ENCODE measurements at places on chromosomes 5 and 9.

GRCh38 chr9:121196389-121196788, 5.3 kb downstream of the RAB14 start:
- DNase-seq: no peak

- DNase-seq: no peak
Observed at GRCh38 chr5:53023969-53024368, 34.8 kb downstream of the ITGA2 start.

- no peak for DNase-seq
Observed at GRCh38 chr5:91848453-91848852, 465.3 kb upstream of the ARRDC3 start.

DNA sequence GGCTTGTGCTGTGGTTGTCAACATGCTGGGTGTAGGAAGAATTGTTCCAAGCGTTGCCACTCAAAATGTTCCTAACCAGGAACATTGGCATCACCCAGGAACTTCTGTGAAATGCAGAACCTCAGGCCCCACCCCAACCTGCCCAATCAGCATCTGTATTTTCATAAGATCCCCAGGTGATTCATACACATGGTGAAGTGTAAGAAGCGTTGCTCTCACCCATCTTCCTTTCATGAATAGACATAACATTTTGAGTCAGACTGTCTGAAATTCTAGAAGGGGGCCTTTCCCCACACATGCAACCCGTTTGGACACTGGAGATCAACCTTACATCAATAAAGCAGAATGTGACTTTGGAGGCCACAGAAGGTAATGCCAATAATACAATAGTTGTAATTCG, 9.3 kb upstream of the AFAP1L1 start:
- no peak for DNase-seq

DNA sequence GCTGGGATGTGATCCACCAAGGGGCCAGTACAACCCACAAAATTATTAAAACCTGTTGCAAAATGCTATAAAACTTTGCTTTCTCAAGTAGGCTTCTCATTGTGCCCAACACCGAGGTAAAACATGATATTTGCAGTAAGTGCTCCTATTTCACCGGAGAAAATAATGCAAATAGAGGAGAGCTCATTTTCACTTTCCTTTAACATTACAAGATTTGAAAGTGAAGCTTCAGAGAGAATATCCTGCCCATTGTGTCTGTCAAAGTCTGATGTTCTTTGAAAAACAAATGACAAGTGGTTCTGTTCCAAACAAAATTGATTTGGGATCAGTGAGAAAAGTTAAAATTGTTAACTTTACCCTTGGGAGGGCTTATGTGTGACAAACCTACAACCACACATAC, 287.1 kb downstream of the KCNN2 start:
- no peak for DNase-seq

DNA sequence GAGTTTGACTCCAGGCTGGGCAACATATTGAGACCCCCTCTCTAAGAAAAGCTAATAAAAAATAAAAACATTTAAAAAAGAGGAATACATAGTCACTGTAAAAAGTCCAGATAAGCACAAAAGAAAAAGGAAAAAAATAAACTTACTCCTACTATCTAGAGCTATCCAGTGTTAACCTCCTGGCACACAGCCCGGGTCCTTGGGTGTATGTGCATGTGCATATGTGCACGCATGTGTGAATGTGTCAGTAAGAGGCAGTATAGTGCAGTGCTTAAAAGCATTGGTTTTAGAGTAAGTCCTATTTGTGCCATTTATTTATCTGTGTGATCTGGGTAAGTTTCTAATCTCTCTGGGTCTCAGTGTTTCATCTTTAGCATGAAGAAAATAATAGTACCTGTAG, 26.7 kb downstream of the FAM219A start:
- no peak for DNase-seq

DNA sequence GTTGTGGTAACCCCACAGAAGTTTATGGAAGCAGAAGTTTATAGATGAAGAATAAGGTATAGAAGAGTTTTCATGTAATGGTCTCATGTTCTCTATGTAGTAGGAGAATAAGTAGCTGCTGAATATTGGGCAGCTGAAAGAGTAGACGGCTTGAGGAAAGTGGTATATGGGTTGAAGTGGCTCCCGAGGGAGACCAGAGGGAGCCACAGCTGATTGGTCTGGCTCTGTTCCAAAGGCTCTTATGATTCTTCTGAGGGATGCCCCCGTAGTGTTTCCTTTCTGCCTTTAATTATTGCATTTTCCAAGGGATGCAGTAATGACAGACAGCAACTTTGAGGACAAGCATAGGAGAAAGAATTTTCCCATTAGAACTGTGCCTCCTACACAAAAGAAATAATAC, 30.1 kb upstream of the TENT2 start:
- no peak for DNase-seq

DNA sequence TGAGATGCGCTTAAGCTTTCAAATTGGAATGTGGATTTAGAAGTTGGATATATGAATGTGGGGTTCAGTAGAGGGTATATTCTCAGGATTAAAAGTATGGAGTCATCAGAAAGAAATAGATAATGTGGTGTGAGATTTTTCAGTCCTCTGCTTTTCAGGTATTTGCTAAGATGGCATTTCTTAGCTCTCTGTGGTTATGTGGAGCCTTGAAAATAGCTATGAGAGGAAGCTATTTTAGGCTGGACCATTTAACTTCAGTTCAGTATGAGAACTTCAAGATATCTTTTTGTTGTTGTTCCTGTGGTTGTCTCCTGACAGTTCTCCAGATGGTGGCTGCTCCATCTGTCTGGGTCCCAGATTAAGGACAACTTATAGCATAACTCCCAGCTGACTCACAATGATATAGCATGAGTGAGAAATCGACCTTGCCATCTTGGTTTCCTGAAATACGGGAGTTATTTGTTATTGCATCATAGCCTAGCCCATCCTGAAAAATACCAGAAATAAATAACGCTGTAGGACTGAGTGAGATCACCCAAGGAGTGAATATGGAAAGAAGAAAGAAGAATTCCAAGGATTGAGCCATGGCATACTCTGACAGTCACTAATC, 461.5 kb downstream of the ANXA1 start:
- no peak for DNase-seq

DNA sequence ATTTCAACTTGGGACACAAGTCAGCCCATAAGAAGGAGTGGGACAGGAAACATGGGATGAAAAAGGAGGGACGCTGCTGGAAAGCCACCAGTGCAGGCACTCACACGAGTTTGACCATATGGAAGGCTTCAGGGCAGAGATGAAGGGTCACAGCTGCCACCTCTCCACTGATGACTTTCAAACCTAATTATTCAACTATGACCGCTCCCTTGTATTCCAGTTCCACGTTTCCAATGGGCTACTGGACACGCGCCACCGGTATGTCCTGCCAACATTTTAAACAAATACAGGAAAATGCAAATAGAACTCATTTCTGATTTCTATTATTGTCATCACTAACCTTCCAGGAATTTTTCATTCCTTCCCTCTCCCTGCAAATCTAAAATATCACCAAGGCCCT, 134.7 kb downstream of the SLC1A3 start:
- no peak for DNase-seq

- no peak for DNase-seq
Observed at GRCh38 chr5:149563466-149563865, 12.2 kb upstream of the CSNK1A1 start.

DNA sequence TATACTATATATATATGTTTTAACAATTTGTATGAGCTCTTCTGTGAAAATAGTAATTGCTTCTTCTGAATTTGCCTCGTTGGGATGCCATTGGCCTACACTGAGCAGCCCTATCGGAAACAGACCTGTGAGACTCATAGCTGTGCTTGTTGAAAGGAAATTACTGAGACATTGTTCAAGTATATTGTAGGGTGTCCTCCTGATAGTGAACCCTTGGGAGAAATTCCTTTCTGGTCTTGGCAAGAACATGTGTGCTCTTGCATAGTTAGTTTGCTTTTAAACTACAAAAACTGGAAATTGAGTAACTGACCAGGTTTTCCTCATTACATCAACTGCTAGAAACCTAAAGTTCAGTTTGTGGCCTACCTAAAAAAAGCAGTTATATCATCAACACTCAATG, 160.9 kb downstream of the LURAP1L start:
- no peak for DNase-seq

GRCh38 chr5:119049824-119050449, 20.9 kb upstream of the DMXL1 start:
- no peak for DNase-seq

GRCh38 chr5:41848983-41849382, 21.2 kb downstream of the OXCT1 start:
- DNase-seq: no peak

DNA sequence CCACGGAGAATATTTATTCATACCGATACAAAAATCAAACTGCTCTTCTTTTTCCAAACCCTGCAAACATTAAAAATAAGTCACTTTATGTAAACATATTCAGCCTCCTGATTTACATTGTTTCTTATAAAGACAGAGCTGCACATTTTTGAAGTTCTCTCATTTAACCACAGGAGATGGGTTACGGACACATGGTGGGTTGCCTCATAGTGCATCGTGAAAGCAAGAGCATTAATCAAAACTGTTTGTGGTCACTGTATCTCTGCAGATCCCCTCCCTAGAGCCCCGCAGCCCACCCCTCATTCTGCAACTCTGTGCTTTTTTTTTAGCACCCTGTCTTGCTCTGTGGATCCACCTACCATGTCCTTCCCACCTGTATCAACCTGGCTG, 43.3 kb upstream of the EQTN start:
- no peak for DNase-seq

DNA sequence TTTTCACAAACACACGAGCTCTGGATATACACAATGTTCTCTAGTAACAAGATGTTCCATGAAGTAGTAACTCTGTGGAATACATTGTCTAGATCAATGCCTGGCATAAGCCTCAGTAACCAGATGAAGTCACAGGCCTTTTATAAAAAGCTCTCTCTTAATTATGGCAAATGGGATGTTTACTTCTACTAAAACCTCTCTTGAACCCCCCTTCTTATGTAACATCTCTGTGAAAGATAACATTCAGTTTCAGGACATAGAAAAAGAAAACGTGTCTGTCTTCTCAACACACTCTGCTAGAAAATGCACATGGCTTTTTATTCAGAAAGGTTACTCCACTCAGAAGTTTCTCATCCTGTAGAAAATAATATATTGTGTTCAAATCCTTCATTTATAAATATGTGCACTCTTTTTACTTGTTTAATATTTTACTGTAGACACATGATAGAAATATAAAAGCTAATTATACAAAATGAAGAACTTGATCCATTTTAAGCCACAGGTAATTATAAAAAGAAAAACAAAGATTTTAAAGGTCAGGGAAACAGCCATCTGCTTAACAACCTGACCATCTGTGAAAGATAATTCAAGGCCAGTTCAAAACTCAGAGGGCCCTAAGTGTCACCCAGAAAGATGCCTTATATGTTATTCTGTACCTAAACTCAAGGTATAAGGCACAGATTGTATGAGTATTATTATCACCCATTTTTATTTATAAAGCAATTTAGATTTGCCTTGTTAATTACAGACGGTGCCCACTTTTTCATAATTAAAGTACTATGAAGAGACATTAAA, 812.0 kb downstream of the CDH18 start:
- DNase-seq: no peak

- peak; percentile 7 for DNase-seq
Observed at GRCh38 chr5:31382051-31382878, 149.6 kb downstream of the DROSHA start.

DNA sequence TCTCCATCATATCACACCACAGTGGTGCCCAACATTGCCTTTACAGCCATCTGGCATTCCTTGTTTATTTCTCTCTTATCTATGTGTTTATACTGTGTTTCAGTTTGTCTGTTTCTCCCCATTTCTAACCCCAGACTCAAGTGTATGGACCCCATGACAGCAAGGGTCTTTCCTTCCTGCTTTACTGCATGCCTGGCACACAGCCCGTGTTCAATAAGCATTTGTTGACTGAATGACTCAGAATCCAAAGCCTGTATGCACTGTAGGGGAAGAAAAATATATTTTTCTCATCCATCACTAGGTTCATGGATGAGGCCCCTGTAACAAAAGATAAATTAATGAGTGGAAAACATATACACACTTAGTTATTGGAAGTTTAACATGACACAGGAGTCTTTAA, 190.8 kb upstream of the SEMA6A start:
- DNase-seq: no peak

DNA sequence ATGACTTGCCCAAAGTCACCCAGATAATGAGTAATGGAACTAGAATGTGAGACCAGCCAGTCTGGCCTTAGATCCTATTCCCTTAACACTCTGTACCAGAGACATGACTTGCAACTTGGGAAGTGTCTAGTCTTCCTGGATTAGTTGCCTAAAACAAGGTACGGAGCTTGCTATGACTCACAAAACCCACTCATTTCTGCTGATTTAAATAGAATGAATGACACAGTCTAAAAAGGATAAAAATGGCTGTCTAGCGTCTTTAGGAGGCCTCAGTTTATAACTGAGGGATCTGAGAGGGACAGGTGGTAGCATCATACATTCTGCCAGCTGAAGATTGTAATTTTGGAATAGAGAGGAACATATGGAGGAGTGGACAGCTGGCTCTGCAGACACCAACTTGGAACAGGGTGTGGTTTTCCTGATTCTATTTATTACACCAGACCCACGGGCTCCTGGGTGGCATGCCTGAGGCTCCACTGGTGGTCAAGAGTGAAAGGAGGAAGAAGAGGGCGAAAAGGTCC, 62.7 kb downstream of the ABLIM3 start:
- no peak for DNase-seq

GRCh38 chr9:124004593-124004992, 7.0 kb upstream of the LHX2 start:
- no peak for DNase-seq

GRCh38 chr9:26535151-26535550, 357.5 kb downstream of the CAAP1 start:
- DNase-seq: no peak

DNA sequence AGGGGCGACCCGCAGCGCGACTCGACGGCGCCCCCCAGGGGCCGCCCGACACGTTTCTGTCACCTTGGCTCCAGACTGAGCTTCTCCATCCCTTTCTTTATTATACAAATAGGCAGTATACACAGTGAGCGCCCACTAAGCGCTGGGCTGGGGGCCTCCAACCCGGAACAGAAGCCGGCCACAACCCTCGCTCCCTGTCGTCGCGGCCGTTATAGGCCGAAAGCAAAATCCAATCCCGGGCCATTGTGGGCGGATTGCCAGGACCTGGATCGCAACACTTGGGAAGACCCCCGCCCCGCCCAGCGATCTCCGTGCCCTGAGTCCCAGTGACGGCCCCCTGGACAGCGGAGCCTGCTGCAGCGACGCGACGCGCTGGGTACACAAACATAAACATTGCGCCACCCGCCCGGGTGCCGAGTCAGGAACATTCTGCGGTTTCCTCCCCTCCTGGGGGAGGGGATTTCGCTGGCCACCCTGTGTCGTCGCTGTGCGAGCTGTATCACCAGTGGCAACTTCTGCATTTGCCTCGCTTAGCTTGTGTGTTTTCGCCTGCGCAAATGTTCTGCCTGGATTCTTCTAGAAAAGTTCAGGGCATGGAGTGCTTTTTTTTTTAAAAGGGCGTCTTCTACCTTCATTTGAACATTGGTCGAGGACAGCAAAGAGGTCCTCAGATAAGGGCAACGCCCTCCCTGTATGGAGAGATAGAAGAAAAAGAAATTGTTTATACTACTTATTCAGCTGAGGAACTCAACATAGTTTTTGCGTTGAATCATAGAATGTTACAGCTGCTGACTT, 1.3 kb upstream of the DUSP1 start:
- peak; percentile 80 for DNase-seq
